ENCODE measurements at places on chromosomes 12 and 14. TPM values are rescaled to one million over a fixed set of nuclear protein-coding genes. Genes with fewer than 3 reads are reported as not detected.

DNA sequence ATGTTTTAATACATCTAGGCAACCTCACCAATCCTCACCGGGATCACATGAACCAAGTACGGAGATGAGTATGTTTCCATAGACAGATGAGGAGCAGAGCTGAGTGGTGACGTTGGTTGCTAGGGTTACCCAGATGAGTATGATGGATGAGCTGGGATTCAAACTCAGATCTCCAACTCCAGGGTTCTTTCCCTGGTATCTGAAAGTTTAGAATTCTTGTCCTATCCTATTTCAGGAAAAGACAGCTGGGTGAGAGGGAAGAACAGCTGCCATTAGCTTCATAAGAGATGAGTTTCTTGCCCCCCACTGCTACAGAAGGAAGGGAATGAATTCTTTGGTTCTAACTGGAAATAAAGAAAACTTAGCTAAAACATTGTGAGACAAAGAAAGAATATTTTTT is 728.9 kb upstream of the TBX3 start:
- no peak for DNase-seq

DNA sequence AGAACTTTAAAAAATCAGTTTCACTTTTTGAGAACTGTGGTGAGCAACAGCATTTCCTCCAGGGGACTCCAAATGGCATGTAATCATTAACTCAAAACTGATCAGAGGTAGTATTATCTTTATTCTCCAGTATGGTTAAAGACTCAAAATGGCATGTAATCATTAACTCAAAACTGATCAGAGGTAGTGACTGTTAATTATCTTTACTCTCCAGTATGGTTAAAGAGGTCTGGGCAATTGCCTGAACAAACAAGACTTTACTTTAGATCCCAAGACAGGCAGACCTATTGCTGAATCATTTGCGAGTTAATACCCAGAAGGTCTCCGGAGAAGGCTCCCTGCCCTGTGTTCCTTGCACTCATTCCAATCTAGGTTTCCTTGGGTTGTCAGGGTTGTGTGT is 6.6 kb upstream of the ACADS start:
- DNase-seq = no peak

- DNase-seq = no peak
These were observed 7.0 kb downstream of the GPX2 start for GRCh38 chr14:64935508-64935907.

DNA sequence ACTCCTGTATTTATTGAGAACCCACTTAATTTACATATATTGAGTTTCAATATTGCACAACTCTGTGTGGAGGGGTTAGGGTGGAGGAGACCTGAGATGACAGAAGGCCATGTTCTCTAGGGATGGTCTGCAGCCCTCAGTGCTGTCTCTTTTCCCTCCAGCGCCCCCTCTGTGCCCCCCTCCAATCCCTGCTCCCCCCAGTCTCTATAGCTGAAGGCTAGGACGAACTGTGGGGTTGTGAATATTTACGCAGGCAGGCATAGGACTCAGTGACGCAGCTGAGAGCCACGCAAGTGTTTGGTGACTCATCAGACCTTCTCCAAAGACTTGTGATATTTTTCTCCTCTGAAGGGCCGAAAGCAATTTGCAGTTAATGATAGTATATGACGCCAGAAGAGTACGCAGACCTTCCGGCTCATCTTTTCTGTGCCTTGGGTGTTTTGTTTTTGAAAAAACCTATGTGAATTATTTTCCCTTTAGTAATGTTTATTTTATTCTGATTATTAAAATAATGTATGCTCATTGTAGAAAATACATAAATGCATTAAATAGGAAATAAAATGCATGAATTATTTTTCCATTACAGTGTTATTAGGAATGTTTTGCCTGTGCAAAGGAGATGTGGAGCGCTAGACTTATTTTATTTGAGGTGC is 85.3 kb downstream of the SLC25A47 start:
- DNase-seq = peak; percentile 94

DNA sequence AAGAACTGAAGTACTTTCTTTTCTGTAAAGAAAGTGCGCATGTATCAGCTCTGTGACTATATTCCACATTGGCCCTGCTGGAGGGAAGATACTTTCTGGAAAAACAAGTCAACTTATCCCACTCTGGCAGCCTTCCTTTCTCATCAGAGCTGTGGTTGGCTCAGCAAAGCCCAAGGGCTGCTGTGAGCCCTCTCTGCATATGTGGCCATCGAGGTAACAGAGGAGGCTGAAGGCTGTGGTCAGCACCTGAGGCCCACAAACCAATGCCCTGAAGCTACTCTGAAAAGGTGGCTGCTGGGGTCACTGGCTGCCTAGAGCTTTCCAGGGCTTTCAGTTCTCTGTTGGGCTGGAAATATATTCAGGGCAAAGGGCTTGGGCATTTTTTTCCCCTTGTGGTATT is 70.8 kb upstream of the IGF1 start:
- DNase-seq = no peak

DNA sequence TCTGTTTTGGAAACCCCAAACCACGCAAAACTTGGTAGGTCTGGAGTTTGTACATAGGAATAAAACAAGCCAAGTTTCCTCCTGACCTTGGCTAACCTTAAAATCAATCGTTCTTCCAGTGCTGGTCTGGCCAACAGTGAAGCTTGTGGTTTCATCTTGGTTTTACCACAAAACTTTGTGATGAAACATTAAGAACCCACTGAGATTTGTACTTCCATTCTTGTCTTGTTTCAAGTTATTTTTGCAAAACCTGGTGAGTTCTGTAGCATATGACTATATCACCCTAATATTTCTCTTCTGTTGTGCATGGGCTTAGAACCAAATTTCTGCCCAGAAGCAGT is 26.4 kb downstream of the SIX1 start:
- DNase-seq = no peak

DNA sequence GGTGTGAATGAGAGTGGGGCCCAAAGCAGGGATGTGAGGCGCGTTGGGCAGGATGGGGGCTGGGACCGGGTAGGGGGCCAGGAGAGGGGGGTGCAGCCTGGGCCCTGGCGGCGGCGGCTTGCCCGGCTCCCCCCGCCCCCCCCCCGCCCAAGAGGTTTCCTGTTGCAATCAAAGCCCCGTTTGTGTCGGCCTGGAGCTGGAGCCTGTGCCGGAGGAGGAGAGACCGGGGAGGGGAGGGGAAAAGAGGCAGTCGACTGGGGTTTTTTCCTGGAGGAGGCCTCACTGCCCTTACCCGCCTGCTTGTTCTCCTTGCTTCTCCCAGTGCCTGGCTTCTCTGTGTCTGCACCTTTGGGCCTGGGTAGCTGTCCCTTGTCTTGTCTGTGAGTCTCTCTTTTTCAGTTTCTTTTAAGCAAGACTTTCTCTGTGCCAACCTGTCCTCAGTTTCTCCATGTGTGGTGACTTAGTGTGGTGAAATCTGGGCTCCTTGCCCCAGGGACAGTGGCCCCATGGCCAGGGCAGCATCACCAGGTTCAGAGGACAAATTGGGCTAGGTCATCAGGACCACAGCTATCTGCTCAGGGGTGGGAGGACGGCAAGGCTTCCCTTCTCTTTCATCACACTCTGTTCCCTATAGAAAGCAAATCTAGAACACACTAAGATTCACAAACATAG is 8.5 kb downstream of the RARG start:
- peak; percentile 54 for DNase-seq

DNA sequence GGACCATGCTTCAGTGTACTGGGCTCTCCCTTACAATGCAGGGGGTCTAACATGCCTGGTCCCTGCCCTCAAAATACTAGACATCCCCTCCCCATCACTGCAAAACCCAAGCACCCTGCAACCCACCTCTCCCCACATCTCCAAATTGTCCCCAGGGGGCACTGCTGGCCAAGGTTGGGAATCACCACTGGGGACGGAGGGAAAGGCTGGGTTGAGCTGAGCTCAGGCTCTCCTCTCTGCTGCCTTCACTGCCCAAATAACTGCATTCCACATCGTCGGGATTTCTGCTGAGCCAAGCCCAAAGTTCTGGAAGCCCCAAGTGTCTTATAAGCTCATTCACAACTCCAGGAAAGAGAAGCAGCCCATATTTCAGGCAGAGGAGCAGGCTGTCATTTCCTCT is 69.6 kb downstream of the NT5DC3 start:
- DNase-seq = peak; percentile 59

DNA sequence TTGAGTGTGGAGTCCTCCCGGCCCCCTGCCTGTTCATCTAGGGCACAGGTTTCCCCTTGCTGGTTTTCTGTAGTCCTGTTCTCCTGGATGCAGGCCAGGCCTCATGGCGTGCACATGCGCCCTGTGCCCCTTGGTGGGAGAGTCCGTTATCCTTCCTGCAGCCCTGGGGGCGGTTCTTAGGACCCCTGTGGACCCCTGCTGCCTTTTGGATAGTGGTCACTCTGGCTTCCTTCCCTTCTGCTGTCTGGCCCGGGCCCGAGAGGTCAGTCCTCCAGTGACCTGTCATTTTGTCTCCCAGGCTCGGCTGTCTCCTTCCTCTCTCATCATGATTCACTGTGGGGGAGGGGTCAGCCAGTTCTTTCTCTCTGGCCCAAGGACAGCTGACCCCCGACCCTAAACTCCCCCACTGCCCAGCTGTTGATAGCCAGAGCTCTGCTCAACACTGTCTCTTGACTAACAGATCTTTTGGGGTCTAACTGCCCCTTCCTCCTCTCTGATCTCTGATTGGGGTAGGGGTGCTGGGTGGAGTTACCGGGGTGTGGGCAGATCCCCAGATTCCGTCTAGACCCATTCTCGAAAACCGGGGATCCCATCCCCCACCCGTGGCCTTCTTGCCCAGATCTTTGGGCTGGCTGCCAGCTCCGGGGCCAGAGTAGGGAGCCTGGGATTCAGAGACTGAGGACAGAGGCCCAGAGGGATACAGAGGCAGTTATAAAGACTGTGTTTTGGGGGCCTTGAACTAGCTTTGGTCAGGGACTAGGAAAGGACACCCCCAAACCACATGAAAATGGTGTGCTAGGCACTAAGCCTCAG is 7.0 kb downstream of the CCND2 start:
- no peak for DNase-seq

GRCh38 chr12:62748941-62749468 is 185.9 kb downstream of the PPM1H start:
- no peak for DNase-seq

DNA sequence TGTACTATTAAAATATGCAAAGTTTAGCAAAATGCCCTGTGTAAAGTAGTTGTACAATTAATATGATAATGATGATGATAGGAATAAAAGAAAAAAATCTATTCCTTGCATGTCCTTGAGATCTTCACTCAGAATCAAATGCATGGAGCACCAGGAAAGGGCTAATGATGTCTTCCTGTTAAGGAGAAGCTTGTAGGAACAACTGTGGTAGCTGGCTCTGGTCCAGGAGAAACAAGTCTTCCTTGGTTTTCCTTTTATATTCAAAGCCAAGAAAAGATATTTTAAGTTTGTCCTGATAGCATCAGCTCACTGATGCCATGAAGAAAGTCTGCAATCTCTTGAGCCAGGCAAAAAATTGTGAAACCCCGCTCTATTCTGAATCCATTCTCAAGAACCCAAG is 138.9 kb downstream of the PIK3C2G start:
- DNase-seq = no peak

GRCh38 chr12:66290716-66291200 is 11.5 kb upstream of the HELB start:
- DNase-seq = no peak

DNA sequence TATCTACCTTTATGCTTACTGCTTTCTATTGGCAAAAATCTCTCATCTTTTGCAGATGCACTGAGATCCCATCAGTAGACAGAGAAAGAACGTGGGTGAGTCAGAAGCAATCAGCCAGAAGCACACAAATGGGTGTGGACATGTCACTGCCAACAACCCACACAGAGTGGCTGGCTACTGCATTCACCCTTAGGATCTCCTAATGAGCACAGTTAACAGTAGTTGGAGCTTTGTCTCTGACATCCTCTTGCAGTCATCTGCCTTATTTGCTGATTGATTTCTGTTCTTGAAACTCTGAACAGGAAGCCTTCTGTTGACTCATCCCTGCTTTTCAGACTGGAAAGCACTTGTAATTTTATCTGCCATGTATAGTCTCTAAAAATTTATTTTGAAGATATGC is 117.2 kb downstream of the RGS6 start:
- DNase-seq = no peak

DNA sequence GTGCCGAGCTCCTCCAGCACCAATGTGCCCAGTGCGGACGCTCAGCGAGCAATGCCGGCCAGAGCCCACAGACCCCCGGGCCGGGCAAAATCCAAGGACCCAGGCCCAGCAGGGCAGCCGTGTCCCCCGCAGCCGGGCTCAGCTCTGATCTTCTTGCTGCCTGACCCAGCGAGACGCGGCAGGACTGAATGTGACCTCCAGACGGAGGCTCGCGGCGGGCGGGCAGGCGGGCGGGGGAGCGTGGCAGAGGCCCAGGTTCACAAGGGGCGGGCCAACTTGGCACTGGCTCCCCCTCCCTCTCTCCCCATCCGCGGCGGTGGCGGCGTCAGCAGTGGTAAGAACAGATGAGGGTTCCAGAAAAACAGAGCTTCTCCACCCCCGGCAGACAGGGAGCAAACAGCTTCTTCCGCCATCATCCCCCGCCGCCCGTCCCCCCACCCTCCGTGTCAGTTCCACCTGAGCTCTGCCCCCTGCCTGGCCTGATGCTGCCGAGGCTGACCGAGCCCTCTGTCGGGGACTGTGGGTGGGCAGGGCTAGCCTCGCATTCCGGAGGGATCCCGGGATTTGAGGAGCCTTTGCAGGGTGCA is 94.3 kb downstream of the RFLNA start:
- peak; percentile 87 for DNase-seq

DNA sequence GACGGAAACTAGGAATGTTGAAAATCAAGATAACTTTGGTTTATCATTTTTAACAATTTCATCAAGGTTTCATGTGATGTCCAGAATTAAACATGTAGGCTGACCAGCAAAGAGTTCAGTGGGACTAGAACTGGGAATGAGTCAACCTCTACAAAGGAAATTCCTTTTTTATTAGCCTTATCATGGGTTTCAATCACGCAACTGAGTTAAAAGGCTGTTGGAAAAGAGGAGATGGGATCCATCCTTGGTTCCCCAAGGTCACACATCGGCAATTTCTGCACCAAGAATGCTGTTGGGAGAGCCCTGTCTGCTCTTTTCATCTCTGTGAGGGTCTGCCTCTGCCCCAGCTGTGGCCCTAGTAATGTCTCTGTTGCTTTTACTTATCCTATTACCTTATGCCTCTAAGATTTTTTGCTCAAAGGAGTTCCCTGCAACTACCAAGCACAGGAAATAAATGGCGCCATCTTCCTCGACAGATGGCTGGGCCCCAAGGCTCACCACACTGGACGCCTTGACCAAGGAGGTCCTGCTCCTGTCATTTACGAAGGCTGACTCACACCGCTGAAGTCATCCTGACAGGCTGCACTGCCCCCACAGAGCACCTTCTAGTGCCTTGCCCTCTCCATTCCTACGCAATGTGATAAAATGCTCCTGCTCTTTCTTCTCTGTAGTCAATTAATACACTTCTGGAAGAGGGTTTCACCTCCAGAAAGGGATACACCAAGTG is 367.4 kb downstream of the GXYLT1 start:
- peak; percentile 4 for DNase-seq

- DNase-seq = no peak
These were observed 160.6 kb downstream of the ANO4 start for GRCh38 chr12:100955139-100955538.

The AQP6 gene
- total RNA-seq = not detected

The PDZRN4 gene
- total RNA-seq = not detected

The SMAGP gene
- 8.4 TPM for total RNA-seq

The PPP1R1A gene
- not detected for total RNA-seq

The RIMBP2 gene
- not detected for total RNA-seq

The SP1 gene
- total RNA-seq = 31.2 TPM

The TMEM132C gene
- total RNA-seq = not detected
